ENCODE measurements at places on chromosomes 2 and 18.

DNA sequence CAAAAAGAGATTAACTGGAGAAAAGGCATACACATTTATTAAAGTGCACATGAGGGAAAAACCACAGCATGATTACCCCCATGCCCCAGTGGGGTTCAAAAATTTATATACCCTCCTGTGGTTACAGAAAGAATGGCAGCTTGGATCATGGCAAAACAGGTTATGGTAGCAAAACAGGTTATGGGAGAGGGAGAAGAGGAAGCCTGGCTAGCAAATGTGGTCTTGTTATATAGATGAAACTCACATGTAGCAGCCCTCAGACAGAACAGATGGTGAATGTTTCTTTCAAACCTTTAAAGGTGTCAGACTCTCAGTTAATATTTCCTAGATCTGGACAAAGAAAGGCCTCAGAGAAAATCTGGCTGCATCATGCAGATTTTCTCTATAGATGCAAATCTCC is 178.2 kb upstream of the ZC3H15 start:
- no peak for DNase-seq

DNA sequence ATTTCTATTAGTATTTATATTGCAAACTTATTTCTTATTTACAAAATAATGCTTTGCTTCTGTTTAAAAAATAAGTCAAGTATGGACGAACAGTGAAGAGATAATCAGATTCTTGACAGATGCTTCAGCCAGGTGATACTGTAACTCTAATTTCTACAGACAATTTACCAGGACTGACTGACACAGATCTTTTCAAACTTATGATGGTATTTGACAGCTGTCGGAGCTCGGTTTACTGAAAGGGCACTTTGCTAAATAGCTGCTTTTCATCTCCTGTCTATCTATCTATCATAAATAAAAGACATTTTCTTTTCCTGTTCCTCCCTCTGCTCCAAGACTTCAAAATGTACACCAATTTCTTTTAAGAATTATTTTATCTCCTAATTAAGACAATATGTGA is 422.5 kb upstream of the SLC8A1 start:
- DNase-seq, result no peak

- DNase-seq, result no peak
These were observed 112.0 kb downstream of the QPCT start for GRCh38 chr2:37456479-37456878.

DNA sequence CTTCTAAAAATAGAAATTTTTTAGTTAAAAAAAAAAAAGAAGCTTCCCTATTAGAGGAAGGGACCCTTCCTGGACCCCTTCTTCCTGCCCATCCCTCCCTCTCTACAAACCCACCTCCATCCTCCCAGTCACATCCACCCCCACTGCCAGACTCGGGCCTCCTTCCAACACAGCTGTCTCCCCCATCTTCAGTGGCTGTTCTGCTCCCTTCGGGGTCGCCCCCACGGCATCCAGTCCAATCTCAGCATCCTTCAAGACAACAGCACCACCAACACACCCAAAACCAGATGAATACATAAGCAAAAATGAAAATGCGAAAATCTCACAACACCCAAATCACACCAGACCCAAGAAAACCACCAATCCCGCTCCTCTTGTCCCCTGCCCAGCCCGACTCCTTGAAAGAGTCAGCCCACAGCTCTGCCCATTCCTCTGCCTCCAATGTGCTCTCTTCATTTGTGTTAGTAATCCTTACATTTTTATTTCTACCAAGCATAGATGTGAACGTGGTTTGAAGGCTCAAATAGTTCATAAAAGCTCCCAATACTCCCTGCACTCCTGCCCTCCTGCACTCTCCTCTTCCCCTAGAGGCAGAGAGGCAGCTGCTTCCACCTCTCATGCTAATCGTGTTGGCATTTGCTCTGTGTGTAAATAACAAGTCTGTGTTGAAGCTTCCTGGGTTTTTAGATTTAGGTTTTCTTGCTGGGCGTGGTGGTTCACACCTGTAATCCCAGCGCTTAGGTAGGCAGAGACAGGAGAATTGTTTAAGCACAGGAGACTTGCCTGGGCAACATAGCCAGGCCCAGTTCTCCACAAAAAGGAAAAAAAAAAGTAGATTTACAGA is 37.0 kb downstream of the MAL start:
- no peak for DNase-seq

DNA sequence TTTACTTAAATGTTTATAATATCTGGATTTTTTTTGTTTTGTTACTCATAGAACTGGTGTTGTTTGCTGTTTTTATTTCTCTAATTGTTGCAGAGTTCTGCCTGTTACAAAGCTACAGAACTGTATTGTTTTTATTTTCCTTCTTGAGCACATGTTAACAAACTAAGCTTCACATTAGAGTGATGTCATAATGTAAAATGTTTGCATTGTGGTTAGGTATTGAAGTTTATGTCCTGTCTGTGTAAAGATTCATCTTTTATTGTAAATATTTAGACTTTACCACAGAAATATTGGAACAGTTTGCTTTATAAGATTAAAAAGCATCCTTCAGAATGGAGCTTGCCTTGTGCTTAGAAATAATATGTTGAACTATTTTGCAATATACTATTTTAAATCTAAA is 67.7 kb downstream of the CLIP4 start:
- DNase-seq, result no peak

- DNase-seq, result no peak
These were observed 120.7 kb downstream of the ARL4C start for GRCh38 chr2:234376229-234376628.

DNA sequence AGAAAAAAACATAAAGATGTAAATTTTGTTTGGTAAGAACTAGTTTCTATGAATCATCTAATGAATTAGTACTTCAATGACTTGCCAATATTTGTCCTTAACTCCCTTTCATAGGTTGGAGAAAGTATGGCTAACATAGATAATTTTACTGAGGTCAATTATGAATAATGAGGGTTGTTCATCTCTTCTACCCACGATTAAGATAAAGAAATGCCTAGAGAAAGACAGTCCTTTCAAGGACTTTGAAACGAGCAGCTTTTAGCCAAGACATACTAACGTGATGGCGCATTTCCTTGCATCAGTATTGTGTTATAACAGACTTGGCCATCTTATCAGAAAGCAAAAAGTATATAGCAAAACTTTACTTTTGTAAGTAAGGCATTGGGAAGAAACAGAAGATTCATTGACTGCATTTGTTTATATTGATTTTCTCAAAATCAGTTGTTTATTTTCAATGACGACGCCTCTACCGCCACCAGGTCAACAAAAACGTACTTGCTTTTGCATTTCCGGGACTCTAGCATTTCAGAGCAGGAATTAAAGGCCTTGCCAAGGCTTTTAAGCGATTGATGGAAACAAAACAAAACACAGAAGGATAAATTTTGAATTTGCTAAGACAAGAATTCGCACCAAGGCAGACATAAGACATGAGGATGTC is 961 bp downstream of the RBM43 start:
- no peak for DNase-seq

- DNase-seq, result no peak
These were observed 37.8 kb upstream of the ST8SIA5 start for GRCh38 chr18:46794607-46795006.

GRCh38 chr2:20410556-20411277 is 36.2 kb upstream of the RHOB start:
- no peak for DNase-seq

GRCh38 chr18:68034296-68034695 is 517.8 kb upstream of the DSEL start:
- peak; percentile 3 for DNase-seq

- no peak for DNase-seq
These were observed 105.7 kb downstream of the ACAA2 start for GRCh38 chr18:49707599-49707998.

GRCh38 chr2:219228041-219228910 is 1.2 kb downstream of the ATG9A start:
- no peak for DNase-seq

DNA sequence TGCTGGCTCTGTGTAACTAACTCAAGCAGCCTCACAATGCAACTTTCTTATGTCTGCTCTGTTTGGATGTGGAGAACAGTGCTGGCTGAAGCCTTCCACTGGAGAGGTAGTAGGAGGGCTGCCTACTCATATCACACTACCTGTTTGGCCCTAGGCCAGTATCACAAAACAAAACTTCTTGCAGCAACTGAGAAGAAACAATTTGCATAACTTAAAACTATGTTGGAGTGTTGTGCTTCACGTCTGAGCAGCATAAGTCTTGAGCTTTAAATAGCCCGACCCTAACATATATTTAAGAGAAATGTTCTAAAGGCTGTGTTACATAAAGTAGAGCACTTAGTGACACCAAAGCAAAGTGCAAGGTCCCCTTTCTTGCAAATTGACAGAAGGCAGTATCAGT is 204.9 kb upstream of the ACVR2A start:
- DNase-seq, result no peak

DNA sequence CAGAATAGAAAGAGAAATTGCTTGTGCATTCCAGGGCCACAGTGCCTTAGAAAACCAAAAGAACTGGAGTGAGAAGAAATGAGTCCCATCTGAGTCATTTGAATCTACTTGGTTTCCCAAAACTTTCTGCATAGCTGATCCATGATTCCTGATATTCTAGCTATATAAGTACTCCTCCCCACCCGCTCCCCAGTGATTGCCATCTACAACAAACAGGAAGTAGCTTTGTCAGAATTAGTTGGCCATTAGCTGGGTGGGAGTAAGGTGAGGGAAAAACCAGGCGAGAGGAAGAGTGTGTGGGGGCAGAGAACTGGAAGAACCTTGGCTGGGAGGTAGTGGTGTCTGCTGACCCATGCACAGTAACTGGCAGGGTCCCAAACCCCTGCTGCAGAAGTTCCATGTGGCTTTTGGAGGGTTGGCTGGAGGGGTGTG is 122.1 kb downstream of the ACAA2 start:
- no peak for DNase-seq

DNA sequence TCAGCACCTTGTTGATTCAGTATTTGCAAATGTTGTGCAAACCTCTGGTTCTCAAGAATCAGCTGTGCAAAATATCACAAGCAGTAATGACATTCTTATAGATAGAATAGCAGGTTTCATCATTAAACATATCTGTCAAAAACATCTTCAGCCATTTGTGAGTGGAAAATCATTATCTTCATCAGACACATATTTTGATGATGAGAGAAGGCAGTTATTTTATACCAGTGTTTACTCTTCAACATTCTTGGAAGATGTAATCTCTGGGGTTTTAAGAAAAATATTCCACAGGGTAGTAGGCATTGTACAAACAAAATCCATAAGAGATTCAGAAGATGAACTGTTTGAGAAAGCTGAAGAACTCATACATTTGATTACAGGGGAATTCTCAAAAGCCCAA is 64.3 kb downstream of the FSIP2 start:
- DNase-seq, result no peak

DNA sequence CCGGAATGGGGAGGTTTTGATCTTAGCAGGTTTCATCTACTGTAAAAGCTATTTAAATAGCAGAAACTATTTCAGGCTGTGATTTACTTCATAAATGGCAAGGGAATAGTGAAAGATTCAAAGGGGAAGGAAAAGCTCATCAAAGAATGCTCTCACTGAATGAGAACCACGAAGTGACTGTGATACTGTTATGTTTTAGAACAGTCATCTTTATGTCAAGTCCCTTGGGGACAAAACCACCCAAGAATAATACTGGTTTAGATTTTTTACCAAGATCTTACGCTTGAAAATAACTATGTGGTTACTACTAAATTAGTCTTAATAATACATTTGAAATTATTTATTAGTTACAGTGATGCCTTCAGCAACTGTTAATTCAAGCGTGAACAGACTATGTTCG is 28.1 kb downstream of the FARSB start:
- DNase-seq, result no peak

GRCh38 chr2:24981411-24982136 is 9.8 kb upstream of the DNAJC27 start:
- no peak for DNase-seq

DNA sequence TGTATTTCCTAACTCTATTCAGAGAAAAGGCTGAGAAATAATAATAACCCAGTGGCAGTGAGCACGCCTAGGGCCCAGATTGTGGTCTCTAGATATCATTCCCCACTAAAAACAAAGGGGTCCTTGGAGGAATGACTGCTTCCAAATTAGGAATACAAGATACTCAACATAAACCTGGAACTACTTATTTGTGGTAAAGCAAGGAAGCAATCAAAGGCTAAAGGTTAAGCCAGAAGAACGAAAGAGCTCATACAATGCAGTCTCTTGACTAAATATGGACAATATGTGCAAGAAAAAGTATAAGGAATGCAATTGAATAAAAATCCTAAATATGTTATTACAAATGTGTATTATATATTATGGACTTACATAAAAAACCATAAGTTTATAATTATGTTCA is 253.5 kb upstream of the NRP2 start:
- no peak for DNase-seq

DNA sequence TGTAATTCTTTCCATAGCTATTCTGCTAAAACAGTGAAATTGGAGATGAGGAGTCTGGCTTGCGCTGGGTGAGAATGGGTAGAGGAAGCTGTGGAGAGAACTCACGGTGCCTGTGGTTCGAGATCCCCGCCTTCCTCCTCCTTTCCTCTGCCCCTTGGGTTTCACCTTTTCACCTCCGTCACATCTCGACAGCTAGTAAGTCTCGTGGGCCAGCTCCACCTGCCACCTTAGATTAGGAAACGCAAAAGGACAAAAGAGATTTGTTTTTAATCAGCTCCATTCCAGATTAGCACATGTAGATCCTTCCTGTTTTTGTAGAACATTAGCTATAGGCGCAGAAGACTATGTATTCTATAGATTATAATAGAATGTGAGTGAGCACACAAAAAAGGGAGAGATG is 20.6 kb downstream of the TRIB2 start:
- no peak for DNase-seq

DNA sequence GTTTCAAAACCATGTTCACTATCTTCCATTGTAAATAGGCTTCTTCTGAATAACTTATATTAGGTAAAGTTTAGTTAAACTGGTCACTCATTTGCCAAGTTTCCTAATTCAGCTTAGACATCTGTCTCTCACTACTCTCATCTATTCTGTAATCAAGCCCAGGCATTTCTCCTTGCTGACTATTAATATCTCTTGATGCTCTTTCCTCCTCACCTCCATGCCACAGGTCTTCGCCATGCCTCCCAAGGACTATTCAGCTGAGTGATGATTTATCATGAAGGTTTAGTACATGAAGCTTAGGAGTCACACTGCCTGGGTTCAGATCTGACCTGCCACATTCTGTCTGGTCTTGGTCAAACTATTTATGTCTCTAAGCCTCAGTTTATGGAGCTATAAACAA is 115.5 kb downstream of the SPOPL start:
- DNase-seq, result no peak

DNA sequence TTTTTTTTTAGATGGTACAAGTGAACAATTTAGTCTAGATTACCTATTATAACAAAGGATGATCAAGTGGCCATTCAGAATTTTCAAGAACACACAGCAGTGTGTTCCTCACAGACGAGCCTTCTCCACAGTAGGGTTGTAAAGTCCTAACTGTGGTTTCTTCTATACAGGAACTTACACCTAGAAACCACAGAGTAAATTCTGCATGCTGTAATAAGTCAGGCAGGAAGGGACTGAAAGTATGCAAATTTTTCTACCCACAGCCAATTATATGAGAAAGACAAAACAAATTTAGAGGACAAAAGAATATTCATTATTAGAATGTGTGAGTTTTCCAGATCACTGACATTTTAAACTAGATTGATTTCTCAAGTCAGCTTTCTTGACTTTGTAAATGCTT is 99.5 kb downstream of the RBMS1 start:
- no peak for DNase-seq

GRCh38 chr2:162343492-162343823 is 474 bp upstream of the GCA start:
- no peak for DNase-seq

Data from hepatocyte (in vitro differentiated cells).